ENCODE measurements at places on chromosomes 11 and 22. TPM values are rescaled to one million over a fixed set of nuclear protein-coding genes. Genes with fewer than 3 reads are reported as not detected.

DNA sequence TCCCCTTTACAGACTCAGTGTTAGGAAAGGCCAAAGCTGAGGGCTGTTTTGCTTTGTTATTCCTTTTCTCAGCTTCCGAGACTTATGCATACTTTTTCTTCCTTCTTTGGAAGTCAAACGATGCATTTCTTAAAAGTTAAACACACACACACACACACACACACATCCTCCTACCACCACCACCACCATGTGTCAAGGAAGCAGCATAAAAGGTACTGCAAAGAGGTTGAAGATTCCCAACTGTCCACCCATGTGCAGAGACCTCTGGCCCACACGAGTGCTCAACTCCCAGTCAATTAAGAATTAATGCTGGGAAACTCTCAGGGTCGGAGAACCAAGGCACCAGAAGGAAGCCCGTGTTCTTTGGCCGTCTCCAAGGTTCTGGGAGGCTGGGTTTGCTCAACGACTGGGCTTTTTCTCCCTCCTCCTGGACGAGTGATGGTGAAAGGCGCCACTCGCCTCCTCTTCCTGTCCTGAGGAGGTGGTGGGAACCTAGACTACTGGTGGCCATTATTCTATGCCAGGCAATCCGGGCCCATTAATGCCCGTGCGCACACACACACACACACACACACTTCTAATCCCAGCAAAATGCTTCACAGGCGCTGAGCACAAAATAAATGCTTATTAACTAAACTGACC is 15.1 kb downstream of the MN1 start:
- H3K4me1 ChIP-seq, result peaks cover 2% of the 10 kb centered on the region
- H3K36me3 ChIP-seq, result peaks cover 6% of the 10 kb centered on the region
- H3K4me3 ChIP-seq, result no peak overlapping the region
- DNase-seq, result no peak
- no peaks in the 10 kb centered on the region for H3K27me3 ChIP-seq
- H3K27ac ChIP-seq, result no peak overlapping the region

DNA sequence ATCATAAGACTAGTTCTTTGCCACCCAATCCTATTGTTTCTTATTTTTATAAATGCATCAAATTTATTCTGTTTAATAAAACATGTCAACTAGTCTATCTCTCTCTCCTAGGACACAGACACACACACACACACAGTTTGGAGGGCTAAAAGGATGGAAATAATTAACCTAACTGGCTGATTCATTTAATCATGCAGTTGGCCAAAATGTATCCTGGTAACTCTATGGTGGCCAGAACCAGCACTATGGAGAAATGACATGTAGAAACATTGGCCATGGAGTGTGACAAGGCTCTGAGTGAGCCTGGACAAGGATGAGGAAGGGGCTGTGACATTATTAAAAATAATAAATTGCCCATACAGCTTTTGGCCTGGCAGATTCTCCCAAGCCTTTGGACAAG is 64.1 kb downstream of the CLPB start:
- peaks cover 2% of the 10 kb centered on the region for H3K4me1 ChIP-seq
- no peaks in the 10 kb centered on the region for H3K36me3 ChIP-seq
- no peak for DNase-seq

GRCh38 chr11:125272821-125273220 is 108.3 kb downstream of the PKNOX2 start:
- no peak for DNase-seq
- no peaks in the 10 kb centered on the region for H3K36me3 ChIP-seq
- no peaks in the 10 kb centered on the region for H3K27me3 ChIP-seq
- no peaks in the 10 kb centered on the region for H3K4me1 ChIP-seq
- H3K27ac ChIP-seq, result no peak overlapping the region

DNA sequence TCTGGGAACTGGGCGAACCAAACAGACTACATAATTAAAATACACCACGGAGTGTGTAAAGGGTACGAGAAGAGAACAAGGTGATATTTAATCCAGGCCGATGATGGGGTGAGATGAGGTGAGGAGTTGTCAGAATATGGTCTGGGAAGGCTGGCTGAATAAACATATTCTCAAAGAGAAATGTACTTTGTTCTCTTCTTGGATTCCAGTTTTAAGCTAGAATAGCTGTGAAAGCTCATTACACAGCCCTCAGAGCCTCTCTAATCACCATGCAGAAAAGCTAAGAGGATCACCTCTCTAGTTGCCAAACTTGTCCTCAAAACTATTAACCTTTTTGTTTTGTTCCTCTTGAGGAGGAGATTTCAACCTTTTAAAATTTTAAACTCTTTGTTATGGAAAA is 89.8 kb downstream of the ATG16L2 start:
- H3K4me1 ChIP-seq, result no peaks in the 10 kb centered on the region
- H3K27ac ChIP-seq, result no peak overlapping the region
- H3K36me3 ChIP-seq, result no peaks in the 10 kb centered on the region
- no peak overlapping the region for H3K4me3 ChIP-seq
- H3K27me3 ChIP-seq, result no peaks in the 10 kb centered on the region
- no peak for DNase-seq

- DNase-seq, result no peak
- no peaks in the 10 kb centered on the region for H3K36me3 ChIP-seq
- no peak overlapping the region for H3K27ac ChIP-seq
- no peaks in the 10 kb centered on the region for H3K27me3 ChIP-seq
- H3K4me1 ChIP-seq, result no peaks in the 10 kb centered on the region
- H3K4me3 ChIP-seq, result no peak overlapping the region
Observed at GRCh38 chr22:26161746-26162145, 7.5 kb upstream of the SEZ6L start.

- DNase-seq, result peak; percentile 67
- H3K4me3 ChIP-seq, result no peak overlapping the region
- H3K4me1 ChIP-seq, result peaks cover 26% of the 10 kb centered on the region
- no peaks in the 10 kb centered on the region for H3K27me3 ChIP-seq
- H3K27ac ChIP-seq, result no peak overlapping the region
- H3K36me3 ChIP-seq, result peaks cover 20% of the 10 kb centered on the region
Observed at GRCh38 chr11:94183886-94184264, 55.2 kb downstream of the PANX1 start.

DNA sequence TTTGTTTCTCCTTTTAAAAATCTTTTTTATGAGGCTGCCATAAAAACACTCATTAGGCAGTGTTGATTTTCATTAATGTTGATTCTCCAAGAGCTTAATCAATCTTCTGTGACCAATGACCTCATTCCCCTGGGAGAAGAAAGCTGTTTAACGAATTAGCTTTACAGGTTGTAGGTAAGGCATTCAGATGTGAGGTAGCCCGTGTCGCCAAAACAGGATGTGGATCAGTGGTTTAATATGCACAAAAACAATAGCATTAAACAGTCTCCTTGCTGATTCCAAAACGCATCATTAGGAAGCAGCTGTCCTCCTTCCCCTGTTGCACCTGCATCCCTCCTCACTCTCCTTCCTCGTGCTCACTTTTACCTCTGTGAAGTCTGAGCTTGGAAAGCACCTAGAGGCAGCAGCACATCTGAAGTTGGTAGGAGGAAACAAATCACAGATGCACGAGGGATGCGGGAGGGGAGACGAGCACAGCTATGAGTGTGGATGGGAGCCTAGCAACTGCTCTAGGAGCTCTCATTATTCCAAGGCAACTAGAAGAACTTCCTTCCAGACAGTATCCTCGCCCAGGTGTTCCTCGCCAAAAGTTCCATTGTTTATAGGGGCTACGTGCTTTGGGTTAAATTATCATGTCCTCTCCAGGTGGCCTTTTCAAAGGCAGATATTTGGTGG is 179.4 kb upstream of the SNX19 start:
- H3K27me3 ChIP-seq, result no peaks in the 10 kb centered on the region
- H3K4me1 ChIP-seq, result peaks cover 11% of the 10 kb centered on the region
- H3K4me3 ChIP-seq, result no peak overlapping the region
- H3K27ac ChIP-seq, result no peak overlapping the region
- no peaks in the 10 kb centered on the region for H3K36me3 ChIP-seq

- no peak overlapping the region for H3K4me3 ChIP-seq
- no peaks in the 10 kb centered on the region for H3K36me3 ChIP-seq
- H3K27ac ChIP-seq, result no peak overlapping the region
- H3K27me3 ChIP-seq, result no peaks in the 10 kb centered on the region
- H3K4me1 ChIP-seq, result peaks cover 18% of the 10 kb centered on the region
Observed at GRCh38 chr11:10725907-10726253, 25.2 kb upstream of the CTR9 start.

GRCh38 chr11:44742508-44743246 is 15.9 kb downstream of the TSPAN18 start:
- H3K4me3 ChIP-seq, result no peak overlapping the region
- peaks cover 6% of the 10 kb centered on the region for H3K4me1 ChIP-seq
- H3K36me3 ChIP-seq, result no peaks in the 10 kb centered on the region
- no peak for DNase-seq
- peaks cover 42% of the 10 kb centered on the region for H3K27me3 ChIP-seq

- DNase-seq, result peak; percentile 58
- peak overlapping the region; percentile 64 for H3K27ac ChIP-seq
- H3K36me3 ChIP-seq, result no peaks in the 10 kb centered on the region
- H3K27me3 ChIP-seq, result no peaks in the 10 kb centered on the region
- no peak overlapping the region for H3K4me3 ChIP-seq
Observed at GRCh38 chr11:75627906-75628668, 40.8 kb downstream of the MAP6 start.

DNA sequence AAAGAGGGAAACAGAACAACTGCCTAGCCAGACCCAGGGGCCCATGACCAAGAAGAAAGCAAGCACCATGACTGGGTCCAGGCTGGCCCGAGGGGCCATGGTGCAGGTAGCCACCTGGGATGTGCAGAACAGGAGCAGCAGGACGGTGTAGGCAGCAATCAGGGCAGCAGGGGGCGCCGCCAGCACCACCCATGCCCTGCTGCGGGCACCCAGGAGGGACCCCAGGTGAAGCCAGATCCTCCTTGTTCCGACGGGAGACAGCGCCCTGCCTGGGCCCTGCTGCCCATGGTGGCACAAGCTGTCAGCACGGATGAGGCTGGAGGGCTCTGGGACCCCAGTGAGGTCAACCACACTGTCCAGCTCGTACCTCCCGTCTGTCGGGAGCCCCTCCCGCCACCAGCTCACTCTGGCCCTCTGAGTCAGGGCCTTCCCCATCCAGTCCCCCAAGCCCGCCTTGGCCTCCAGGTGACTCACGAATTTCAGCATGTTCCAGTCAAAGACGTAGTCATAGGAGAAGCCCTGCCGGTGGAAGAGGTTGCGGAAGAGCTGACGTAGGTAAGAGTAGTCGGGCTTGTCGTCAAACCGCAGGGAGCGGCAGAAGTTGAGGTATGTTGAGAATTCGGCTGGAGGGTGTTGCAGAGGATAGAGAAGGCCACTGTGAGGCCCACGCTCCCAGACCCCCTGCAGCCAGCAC is 18.8 kb downstream of the CSNK1E start:
- DNase-seq, result peak; percentile 88
- H3K4me3 ChIP-seq, result no peak overlapping the region

- H3K4me3 ChIP-seq, result no peak overlapping the region
- no peak for DNase-seq
Observed at GRCh38 chr11:65880844-65881421, 1.3 kb downstream of the CTSW start.

- peak; percentile 62 for DNase-seq
- H3K4me3 ChIP-seq, result no peak overlapping the region
Observed at GRCh38 chr11:11848891-11849746, 7.3 kb downstream of the USP47 start.

DNA sequence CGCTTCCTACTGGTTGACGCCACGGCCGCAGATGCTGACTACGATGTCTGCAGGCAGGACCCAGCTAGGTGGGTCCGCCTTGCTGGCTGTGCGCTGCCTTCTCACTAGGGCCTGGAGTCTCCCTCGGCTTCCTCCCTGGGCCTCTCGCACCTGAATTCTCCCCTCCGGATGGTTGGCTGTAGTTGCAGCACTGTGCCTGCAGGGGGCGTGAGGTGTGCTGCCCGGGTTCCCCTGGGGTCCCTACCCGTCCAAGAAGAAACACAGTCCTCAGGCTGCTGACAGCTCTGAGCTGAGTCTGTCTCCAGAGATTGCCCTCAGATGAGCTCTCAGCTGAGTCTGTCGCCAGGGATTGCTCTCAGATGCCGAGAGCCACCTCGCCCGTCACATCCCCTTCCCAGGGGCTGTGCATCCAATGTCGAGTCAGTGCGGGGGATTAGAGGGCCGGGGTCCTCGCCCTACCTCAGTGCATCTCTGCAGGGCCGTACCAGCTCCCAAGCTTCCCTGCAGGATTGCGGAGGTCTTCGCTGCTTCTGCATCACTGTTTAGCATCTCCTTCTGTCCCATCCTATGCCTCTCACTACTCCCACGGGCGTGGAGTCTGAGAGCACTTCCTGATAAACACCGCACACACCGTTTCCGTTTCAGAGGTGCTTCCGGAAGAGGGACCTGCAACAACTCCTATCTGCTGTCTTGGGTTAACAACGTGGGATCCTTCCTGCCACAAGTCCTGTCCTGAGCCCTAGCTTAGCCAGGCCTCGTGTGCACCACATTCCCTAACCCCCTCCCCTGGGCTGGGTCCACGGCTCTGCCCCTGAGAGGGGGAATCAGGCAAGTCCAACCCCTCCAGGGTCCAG is 196.9 kb downstream of the CSNK2A3 start:
- H3K4me3 ChIP-seq, result no peak overlapping the region
- no peaks in the 10 kb centered on the region for H3K36me3 ChIP-seq
- no peak overlapping the region for H3K27ac ChIP-seq
- H3K27me3 ChIP-seq, result peaks cover 49% of the 10 kb centered on the region
- no peak for DNase-seq
- no peaks in the 10 kb centered on the region for H3K4me1 ChIP-seq

GRCh38 chr22:21726650-21727049 is 8.9 kb downstream of the YPEL1 start:
- H3K36me3 ChIP-seq, result no peaks in the 10 kb centered on the region
- DNase-seq, result no peak
- no peaks in the 10 kb centered on the region for H3K27me3 ChIP-seq
- peaks cover 3% of the 10 kb centered on the region for H3K4me1 ChIP-seq
- no peak overlapping the region for H3K27ac ChIP-seq

DNA sequence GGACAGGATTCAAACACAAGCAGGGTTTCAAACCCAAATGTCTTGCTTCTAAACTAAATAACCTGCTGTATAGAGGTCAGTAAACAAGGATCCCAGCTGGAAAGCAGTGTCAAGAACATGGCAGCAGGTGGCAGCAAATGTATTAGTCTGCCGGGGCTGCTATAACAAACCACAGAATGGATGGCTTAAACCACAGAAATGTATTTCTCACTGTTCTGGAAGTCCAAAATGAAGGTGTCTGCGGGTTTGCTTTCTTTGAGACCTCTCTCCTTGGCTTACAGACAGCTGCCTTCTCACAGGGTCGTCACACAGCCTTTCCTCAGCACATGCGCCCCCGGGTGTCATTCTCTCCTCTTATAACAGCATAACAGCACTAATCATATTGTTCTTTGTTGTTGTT is 65.1 kb upstream of the LRRC55 start:
- peak; percentile 44 for DNase-seq
- no peaks in the 10 kb centered on the region for H3K36me3 ChIP-seq
- H3K27me3 ChIP-seq, result no peaks in the 10 kb centered on the region
- no peak overlapping the region for H3K4me3 ChIP-seq

Gene SIRT3
- total RNA-seq, result 5.4 TPM

Gene KRTAP5-6
- total RNA-seq, result not detected

Gene RAB3IL1
- total RNA-seq, result 0.72 TPM

Gene SLC22A9
- not detected for total RNA-seq

Gene OR5A1
- not detected for total RNA-seq

Gene OR51I1
- not detected for total RNA-seq

Data from IMR-90 (cell line).